ENCODE measurements at places on chromosomes 11 and 22. TPM values are rescaled to one million over a fixed set of nuclear protein-coding genes. Genes with fewer than 3 reads are reported as not detected.

- no peak for DNase-seq
- H3K4me1 ChIP-seq = no peaks in the 10 kb centered on the region
- no peaks in the 10 kb centered on the region for H3K27me3 ChIP-seq
- no peak overlapping the region for H3K4me3 ChIP-seq
Measured at GRCh38 chr11:132535830-132536229, 996.5 kb downstream of the OPCML start.

DNA sequence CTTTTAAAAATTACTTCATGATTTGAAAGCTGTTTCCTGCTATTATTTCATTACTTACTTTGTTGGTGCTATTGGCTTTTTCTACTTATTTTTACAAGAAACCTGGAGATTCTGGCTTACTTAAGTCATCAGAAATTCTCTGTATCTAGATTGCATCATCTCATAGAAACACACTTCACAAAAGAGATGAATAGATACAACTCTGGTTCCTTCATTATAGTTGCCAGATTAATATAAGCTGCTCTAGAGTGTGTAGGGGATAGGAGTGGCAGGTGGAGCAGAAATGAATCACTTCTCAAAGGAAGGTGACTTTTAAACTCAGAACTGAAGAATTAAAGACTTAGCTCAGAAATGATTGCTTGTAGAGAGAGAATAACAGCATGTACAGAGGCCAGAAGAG is 20.0 kb downstream of the CYP2R1 start:
- H3K27me3 ChIP-seq = no peaks in the 10 kb centered on the region
- DNase-seq = no peak
- no peak overlapping the region for H3K27ac ChIP-seq
- no peak overlapping the region for H3K4me3 ChIP-seq
- no peaks in the 10 kb centered on the region for H3K36me3 ChIP-seq
- no peaks in the 10 kb centered on the region for H3K4me1 ChIP-seq

Gene LMO2
- total RNA-seq = 12.7 TPM

- no peaks in the 10 kb centered on the region for H3K36me3 ChIP-seq
- peak; percentile 83 for DNase-seq
- H3K4me1 ChIP-seq = peaks cover 4% of the 10 kb centered on the region
- peaks cover 15% of the 10 kb centered on the region for H3K27me3 ChIP-seq
- no peak overlapping the region for H3K4me3 ChIP-seq
- no peak overlapping the region for H3K27ac ChIP-seq
Measured at GRCh38 chr22:44625981-44626687, 75.9 kb upstream of the PRR5 start.

Gene KRTAP5-10
- total RNA-seq = not detected

DNA sequence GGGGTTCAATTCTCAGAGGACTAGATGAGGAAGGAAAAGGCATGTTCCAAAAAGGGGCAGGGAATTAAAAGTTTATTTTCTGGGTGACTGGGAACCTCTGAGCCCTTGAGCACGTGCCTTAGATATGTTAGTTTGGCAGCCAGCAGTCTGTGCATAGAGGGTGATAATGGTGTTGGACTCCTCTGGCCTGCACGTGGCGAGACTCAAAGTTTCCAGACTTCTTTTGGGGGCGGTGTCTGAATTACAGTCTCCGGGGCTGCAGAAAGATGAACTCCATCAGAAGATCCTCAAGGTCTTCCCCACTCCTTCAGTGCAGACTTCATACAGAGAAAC is 861 bp upstream of the ZNRF3 start:
- peaks cover 41% of the 10 kb centered on the region for H3K4me1 ChIP-seq
- no peaks in the 10 kb centered on the region for H3K36me3 ChIP-seq
- H3K27me3 ChIP-seq = no peaks in the 10 kb centered on the region
- peak; percentile 74 for DNase-seq
- peak overlapping the region; percentile 68 for H3K4me3 ChIP-seq
- peak overlapping the region; percentile 75 for H3K27ac ChIP-seq

- H3K4me3 ChIP-seq = no peak overlapping the region
- no peak overlapping the region for H3K27ac ChIP-seq
- H3K4me1 ChIP-seq = no peaks in the 10 kb centered on the region
- H3K27me3 ChIP-seq = no peaks in the 10 kb centered on the region
- no peaks in the 10 kb centered on the region for H3K36me3 ChIP-seq
- DNase-seq = no peak
Measured at GRCh38 chr11:96681019-96681716, 291.4 kb downstream of the JRKL start.

Gene OR4A47
- not detected for total RNA-seq

GRCh38 chr11:8008212-8008611 is 21.1 kb downstream of the EIF3F start:
- H3K4me3 ChIP-seq = no peak overlapping the region
- H3K4me1 ChIP-seq = no peaks in the 10 kb centered on the region
- no peaks in the 10 kb centered on the region for H3K36me3 ChIP-seq
- DNase-seq = no peak
- H3K27me3 ChIP-seq = no peaks in the 10 kb centered on the region

- no peaks in the 10 kb centered on the region for H3K27me3 ChIP-seq
- H3K27ac ChIP-seq = no peak overlapping the region
- no peak for DNase-seq
Measured at GRCh38 chr11:26572770-26573402, 823 bp upstream of the MUC15 start.

Gene PGA5
- total RNA-seq = not detected

Gene GGT1
- 5.4 TPM for total RNA-seq

Gene C22orf31
- not detected for total RNA-seq

DNA sequence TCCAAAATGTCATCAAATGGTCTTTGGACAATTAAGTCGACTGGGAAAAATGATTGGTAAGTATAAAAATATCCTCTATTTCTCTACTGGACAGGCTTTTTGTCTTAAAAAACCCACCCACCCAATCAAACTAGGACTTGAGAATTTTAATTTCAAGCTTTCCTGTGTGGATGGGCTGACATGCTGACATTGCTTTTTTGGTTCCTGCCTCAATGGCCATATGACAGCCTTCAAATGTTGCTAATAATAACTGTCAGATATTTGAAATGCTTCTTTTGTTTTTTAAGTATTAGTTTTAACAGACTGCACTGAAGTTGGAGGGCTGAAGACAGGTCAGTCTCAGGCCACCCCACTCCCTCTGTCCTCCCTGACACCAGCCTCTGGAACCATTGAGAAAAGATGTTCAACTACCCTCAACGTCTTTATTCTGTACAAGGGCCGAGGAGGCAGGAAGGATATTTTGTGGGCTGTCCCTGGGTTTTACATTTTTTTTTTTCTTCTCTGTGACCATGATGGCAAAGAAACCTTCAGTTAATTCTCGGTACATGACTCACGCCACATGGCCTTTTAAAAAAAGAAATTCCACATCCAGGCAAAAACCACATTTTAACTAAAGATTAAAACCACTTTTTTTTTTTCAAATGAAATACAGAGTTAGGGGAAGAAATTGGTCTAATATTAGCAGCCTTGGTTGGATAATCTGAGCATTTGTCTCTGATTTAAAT is 130.4 kb downstream of the SLC1A2 start:
- H3K27ac ChIP-seq = no peak overlapping the region
- H3K36me3 ChIP-seq = no peaks in the 10 kb centered on the region
- no peak for DNase-seq
- H3K27me3 ChIP-seq = no peaks in the 10 kb centered on the region

Gene TRIM22
- 64.8 TPM for total RNA-seq

Gene MYEOV
- not detected for total RNA-seq

Gene PSMD13
- 91.1 TPM for total RNA-seq

Gene UBQLNL
- total RNA-seq = 0.36 TPM

DNA sequence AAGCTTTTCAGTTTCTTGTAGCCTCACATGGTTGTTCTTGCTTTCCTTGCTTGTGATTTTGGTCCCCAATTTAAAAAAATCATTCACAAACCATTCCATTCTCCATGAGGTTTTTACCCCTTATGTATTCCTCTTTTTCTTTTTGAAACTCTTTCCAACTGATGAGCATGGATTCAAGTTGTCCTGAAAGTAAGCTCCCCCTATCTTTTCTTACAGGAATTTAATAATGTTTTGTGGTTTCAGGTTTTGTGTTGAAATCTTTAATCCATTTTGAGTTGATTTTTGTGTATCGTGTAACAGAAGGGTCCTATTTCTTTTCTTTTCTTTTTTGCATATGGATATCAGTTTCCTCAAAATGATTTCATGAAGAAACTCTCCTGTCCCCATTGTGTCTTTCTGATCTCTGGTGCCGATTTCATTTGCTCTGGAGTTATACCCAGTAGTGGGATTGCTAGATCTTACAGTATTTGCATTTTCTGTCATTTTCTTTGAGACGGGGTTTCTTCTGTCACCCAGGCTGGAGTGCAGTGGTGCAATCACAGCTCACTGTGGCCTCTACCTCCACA is 58.5 kb downstream of the LRRC74B start:
- no peak overlapping the region for H3K4me3 ChIP-seq
- no peak overlapping the region for H3K27ac ChIP-seq
- H3K27me3 ChIP-seq = peaks cover 5% of the 10 kb centered on the region
- peaks cover 6% of the 10 kb centered on the region for H3K4me1 ChIP-seq
- H3K36me3 ChIP-seq = no peaks in the 10 kb centered on the region
- no peak for DNase-seq

Gene GLYATL1
- not detected for total RNA-seq

Gene RHOD
- 14.1 TPM for total RNA-seq

GRCh38 chr11:87325490-87325872 is 287.7 kb downstream of the TMEM135 start:
- H3K4me3 ChIP-seq = no peak overlapping the region
- no peak for DNase-seq
- peaks cover 12% of the 10 kb centered on the region for H3K36me3 ChIP-seq
- H3K27ac ChIP-seq = no peak overlapping the region

DNA sequence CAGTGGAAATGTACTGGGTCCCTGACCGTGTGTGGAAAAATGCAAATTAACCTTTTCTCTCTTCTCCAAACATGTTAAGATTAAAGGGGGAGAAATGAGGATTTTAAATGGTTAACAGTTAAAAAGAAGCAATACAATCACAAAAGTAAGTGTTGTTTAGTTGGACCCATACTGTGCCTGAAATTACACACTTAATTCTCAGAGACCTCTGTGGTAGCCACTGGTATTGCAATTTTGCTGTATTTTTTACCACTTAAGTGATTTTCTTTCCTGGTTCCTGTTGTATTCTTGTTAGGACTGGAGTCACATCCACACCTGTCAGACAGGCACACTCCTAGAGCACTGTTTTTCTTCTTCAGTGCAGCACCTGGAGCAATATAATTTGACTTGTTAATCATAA is 179.6 kb upstream of the PDGFD start:
- H3K27me3 ChIP-seq = no peaks in the 10 kb centered on the region
- no peaks in the 10 kb centered on the region for H3K36me3 ChIP-seq
- H3K4me1 ChIP-seq = no peaks in the 10 kb centered on the region
- no peak for DNase-seq

Gene LSP1
- total RNA-seq = 9.3 TPM

DNA sequence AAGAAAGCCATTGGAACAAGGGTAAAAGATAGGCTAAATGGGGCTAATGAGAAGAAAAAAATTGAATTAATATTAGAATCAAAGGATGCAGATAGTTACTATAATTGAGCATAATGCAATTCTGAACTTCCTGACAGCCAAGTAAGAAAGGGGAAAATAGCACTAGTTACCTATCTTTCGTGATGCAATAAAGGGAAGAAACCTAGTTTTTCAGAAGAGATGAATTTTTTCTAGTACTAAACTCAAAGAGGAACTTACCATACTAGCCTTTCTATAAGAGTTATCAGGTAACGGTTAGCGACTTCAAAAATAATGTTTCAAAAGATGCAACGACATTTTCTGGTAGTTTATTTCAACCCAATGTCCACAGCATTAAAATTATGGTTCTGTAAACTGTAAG is 8.8 kb upstream of the WT1 start:
- no peak overlapping the region for H3K27ac ChIP-seq
- H3K4me3 ChIP-seq = no peak overlapping the region
- no peaks in the 10 kb centered on the region for H3K36me3 ChIP-seq
- DNase-seq = no peak
- peaks cover 32% of the 10 kb centered on the region for H3K27me3 ChIP-seq

Gene PYGM
- total RNA-seq = 28.5 TPM

DNA sequence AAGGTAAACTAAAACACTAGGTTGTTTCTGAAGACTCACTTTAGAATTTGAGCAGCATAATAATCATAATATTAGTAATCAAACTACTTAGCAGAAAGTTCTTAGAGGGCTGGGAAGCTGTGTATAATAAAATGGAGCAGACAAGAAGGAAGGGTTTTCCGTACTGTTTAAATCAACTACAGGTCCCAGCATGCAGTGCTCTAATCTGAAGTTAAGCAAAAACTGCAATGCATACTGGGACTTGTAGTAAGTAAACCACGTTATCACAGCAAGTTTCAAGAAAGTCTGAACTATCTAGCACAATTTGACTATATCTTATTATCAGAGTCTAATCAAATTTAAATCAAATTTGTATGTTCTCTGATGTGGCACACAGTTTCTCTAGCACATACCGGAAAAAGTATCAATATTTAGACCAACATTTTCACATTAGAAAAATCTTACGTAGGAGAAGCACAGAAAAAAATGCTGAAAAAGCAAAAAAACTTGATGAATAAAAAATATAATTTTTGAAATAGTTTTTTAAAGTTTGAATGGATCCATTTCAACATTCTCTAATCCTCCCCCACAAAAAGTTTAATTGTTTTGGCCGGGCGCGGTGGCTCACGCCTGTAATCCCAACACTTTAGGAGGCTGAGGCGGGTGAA is 8.2 kb downstream of the PHF21A start:
- H3K27me3 ChIP-seq = no peaks in the 10 kb centered on the region
- DNase-seq = no peak
- H3K4me3 ChIP-seq = no peak overlapping the region
- no peaks in the 10 kb centered on the region for H3K4me1 ChIP-seq
- H3K36me3 ChIP-seq = no peaks in the 10 kb centered on the region

- no peak for DNase-seq
- no peaks in the 10 kb centered on the region for H3K36me3 ChIP-seq
- no peak overlapping the region for H3K27ac ChIP-seq
- H3K4me3 ChIP-seq = no peak overlapping the region
- H3K4me1 ChIP-seq = no peaks in the 10 kb centered on the region
- H3K27me3 ChIP-seq = no peaks in the 10 kb centered on the region
Measured at GRCh38 chr22:28835630-28836189, 35.3 kb upstream of the XBP1 start.

Gene OSM
- 6.2 TPM for total RNA-seq

DNA sequence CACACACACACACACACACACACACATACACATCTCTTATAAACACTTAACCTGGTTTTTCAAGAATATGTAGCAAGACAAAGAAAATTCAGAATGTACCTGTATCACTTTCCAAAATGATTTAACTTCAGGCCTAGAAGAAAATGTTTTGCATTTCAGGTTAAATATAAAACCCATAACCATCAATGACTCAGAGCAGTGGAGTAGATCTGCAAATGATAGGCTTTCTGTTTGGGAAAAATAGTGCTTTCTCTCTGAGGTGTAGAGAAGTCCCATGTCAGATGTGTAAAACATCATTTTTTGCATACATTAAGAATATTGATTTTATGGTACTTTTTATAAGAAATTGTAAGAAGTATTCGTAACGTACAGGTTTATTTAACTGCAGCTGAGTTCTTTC is 116.9 kb downstream of the STK33 start:
- H3K4me3 ChIP-seq = no peak overlapping the region
- H3K27ac ChIP-seq = no peak overlapping the region
- no peak for DNase-seq
- no peaks in the 10 kb centered on the region for H3K4me1 ChIP-seq

Measured in sigmoid colon (tissue), 7 donors.